Activated naive CD8-positive, alpha-beta T cell treated with anti-CD3 and anti-CD28 coated beads for 36 hours (primary cell): ENCODE measurements at places on chromosomes 12 and 14.
A peak's percentile ranks its signal among the peaks of the same experiment; 100 is the strongest.

DNA sequence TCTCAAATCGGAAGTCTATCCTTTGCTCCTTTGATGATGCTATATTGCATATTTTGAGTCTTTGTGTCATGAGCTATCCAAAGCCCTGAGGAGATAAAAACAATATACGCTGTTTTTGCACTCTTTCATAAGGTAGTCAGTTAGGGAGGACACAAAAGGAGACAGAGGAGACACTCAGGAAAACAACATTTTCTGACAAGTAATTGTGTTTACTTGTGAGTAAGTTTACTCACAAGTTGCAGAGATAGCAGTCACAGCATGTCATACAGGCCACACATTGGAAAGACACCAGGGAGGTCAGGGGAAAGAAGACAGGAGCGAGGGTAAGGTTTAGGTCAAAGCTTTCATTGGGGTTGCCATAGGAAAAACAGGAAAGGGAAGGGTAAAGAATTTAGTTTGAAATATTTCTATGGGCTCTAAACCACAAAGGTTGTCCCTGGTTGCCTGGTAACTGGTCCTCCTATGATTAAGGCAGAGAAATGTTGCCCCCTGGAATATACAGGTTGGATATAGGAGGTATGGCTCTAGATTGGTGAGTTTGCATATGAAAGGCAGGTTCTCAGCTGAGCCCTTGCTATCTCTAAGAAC, 7.4 kb upstream of the GABARAPL1 start:
- DNase-seq, result no peak

GRCh38 chr12:124399622-124400021, 104.7 kb downstream of the RFLNA start:
- DNase-seq, result peak; percentile 17

- no peak for DNase-seq
Measured at GRCh38 chr12:47730341-47730744, 5.1 kb upstream of the ENDOU start.

DNA sequence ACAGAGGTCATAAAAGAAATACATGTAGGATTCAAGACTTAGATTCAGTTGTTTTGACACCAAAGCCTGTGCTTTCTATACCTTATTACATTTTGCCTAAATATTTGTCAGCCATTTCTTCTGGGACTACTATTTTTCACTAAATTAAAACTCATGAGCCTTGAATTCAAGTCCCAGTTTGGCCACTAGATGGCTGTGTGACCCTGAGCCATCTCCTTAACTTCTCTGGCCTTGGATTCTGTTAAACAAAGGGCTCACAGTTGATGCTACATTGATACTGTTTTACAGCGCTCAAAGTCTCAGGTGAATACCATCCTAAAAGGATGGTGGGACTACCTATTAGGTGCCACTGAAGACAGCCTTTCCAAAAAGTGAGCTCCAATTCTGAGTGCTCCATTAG, 39.6 kb upstream of the CCDC198 start:
- no peak for DNase-seq

DNA sequence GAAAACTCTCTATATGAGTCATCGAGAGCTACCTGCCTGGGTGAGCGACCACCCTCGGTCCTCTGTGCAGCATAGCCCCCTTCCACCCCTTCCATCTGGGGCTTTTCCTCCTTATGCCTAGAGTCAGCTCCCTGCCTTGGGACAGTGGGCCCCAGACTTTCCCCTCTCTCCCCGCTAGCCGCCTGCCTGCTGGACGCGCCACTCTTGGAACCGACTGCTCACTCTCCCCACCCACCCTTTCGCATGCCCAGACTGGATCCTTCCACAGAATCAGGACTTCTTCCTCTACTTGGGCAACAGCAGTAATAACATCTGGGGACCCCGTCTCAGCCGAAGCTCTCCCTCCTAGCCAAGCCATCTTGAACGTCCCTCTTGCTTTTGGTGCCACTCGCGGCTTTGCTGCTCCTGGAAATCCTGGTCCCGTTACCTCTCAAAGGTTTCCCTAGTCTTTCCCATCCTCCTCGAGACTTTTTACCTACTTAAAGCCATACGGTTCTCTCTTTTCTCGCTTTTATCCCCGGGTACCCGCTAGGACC, 671 bp downstream of the ESYT1 start:
- DNase-seq, result no peak
